Stimulated activated CD4-positive, alpha-beta T cell treated with anti-CD3 and anti-CD28 coated beads, Interleukin-2, amount 100 ng/mL, for 4 hours (primary cell): ENCODE measurements at places on chromosomes 13 and 19.
A peak's percentile ranks its signal among the peaks of the same experiment; 100 is the strongest.

GRCh38 chr19:48635966-48636858 is 967 bp downstream of the DBP start:
- DNase-seq, result no peak

DNA sequence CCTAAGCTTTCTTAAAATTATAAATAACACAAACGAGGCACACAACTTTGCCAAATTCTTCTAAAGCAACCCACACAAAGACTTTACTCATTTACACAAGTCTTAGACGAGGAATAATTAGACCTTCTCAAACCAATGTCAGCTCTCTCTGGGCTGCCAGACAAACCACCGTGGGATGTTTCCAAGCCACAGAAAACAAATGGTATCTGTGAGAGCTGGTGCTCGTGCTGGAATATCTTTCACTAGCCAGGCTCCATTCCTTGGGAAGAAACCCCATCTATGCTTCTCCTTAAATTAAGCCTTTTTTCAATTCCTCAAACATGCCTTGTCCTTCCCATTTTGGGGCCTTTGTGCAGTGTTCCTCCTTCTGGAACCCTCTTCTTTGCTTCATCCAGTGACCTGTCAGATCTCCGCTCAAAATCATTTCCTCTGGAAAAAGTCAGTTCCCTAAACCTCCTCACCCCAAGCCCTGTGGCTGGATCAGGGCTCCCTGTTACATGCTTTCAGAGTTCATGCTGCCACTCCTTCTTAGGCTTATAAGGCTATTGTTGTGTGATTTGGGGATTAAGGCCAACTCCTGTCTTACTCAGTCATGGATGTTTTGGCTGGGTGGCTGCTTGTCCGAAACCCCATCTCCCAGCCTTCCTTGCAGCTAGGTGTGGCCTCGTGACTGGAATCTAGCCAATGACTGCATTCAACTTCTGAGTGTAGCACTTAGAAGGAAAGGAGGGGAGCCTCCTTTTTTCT is 64.2 kb upstream of the GTF2F2 start:
- DNase-seq, result no peak

DNA sequence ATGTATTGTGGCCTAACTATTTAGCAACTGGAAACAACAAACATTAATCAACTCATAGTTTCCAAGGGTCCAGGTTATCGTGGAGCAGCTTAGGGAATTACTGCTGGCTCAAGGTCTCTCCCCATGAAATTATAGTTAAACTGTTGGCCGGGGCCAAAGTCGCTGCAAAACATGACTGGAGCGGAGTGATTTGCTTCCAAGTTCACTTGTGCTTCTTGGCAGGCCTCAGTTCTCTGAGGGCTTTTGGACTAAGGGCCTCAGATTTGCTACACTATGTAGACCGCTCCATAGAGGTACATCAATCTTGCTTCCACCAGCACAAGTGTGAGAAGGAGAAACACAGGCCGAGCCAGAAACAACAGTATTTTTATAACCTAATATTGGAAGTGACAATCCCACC is 9.4 kb upstream of the KBTBD7 start:
- DNase-seq, result no peak

GRCh38 chr19:33175886-33176669 is 18.1 kb upstream of the LRP3 start:
- no peak for DNase-seq

DNA sequence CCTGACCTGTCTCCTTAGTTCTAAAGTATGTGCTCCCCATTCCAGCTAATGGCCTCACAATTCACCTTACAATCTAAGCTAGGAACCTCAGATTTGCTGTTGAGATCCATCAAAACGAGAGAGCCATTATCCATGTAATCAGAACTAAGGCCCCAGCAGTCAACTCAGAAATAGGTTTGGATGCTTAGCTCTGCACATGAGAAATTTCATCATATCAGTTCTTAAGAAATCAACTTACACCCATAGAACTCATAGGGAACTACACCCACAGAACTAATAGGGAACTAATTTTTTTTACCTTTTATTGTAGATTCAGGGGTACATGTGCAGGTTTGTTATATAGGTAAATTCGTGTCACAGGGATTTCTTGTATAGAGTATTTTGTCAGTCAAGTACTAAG is 28.7 kb downstream of the CYSLTR2 start:
- no peak for DNase-seq

DNA sequence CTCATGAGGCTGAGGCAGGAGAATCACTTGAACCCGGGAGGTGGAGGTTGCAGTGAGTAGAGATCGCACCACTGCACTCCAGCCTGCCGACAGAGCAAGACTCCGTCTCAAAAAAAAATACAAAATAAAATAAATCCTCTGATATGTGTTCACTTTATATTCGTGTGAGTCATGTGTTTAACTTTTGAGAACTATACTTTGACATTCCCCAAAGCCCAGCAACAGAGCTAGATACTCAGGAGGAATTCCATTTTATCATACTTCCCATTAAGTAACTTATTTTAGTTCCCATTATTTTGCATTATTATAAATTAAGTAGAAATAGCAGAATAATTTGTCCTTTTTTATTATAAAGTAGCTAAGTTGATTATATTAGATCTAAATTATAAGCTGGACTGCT is 3.3 kb upstream of the CHAMP1 start:
- DNase-seq, result no peak

DNA sequence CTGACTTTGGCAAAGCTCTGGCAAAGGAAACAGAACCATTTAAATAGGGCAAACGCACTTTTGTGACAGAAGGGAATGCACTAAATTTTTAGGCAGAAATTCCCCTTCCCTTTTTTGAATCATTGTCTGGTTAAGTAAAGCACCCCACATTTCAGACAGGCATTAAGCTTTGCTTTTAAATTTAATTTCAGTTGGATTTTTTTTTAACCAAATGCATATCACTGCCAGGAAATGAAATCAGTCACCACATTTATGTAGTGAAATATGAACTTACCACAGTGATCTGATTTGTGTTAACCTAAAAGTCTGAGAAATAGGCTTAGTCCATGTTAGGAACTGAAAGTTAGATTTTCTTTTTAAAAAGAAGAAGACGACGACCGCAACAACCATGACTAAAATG is 10.8 kb downstream of the GPR183 start:
- DNase-seq, result no peak

GRCh38 chr13:25990801-25991200 is 61.0 kb downstream of the SHISA2 start:
- no peak for DNase-seq

- no peak for DNase-seq
Measured at GRCh38 chr19:6577476-6578125, 13.3 kb downstream of the CD70 start.

DNA sequence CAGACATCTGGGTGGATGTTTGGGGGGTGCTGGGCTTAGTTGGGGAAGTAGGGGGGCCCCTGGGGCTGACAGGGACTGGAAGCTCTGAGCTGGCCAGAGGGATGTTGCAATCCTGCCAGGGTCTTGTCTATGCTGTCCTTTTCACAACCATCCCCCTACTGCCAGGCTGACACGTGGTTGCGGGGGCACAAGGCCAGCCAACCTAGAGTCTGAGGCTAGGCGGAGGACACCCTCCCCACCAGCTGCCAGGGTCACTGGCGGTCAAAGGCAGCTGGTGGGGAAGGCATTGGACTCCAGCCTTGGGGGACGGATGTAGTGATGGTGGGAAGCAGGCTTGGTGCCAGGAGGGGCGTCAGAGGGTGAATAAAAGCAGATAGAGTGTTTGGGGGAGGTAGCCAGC is 1.6 kb upstream of the APOC1 start:
- DNase-seq, result no peak

GRCh38 chr13:112249644-112250610 is 126.2 kb upstream of the SPACA7 start:
- DNase-seq, result no peak

- DNase-seq, result no peak
Measured at GRCh38 chr19:36013280-36014011, 567 bp downstream of the ALKBH6 start.

GRCh38 chr13:39623466-39623865 is 20.5 kb upstream of the LHFPL6 start:
- DNase-seq, result no peak

DNA sequence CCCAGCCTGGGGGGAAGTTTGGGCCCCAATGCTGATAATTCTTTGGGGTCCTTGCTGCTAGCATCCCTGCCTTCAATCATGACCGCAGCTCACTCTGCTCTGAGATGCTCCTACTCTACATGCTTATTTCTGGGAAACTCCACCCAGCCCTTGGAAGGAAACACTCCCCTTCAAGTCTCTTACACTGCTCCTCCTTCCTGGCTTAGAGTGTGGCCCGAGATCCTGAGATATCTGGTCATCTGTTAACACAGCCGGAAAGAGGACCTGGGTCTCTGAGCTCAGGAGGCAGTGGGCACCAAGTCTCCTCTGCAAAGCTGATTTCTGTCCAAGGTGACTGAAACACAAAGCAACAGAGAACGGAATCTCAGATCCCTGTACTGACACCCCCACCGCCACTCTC is 33.0 kb downstream of the CYP4F2 start:
- no peak for DNase-seq

GRCh38 chr13:101979825-101980224 is 422.0 kb downstream of the FGF14 start:
- DNase-seq, result no peak

DNA sequence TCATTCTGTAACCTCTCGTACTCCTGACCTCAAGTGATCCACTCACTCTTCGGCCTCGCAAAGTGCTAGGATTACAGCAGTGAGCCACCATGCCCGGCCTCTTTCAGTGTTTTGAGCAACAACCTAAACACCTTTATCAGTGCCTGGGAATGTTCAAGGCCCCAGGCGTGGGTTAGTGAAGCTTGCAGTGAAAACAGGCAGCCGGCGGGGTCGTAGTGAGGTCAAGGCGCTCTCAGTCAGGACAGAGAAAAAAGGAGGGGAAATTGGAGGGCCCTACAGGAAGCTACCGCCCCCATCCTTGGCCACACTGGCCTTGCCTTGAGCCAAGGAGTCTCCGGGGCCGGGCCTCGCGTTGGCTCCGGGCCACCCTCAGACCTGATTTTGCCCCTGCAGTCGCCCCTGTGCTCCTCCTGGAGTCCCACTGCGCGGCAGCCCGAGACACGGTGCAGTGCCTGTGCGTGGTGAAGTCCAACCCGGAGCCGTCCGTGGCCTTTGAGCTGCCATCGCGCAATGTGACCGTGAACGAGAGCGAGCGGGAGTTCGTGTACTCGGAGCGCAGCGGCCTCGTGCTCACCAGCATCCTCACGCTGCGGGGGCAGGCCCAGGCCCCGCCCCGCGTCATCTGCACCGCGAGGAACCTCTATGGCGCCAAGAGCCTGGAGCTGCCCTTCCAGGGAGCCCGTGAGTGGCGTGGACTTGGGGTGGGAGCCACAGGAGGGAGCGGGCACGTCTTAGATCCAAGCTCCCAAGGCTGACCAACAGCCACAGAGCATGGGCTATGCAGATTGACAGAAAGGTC is 17.7 kb downstream of the MAG start:
- no peak for DNase-seq

- no peak for DNase-seq
Measured at GRCh38 chr19:3698974-3699740, 1.1 kb downstream of the PIP5K1C start.

DNA sequence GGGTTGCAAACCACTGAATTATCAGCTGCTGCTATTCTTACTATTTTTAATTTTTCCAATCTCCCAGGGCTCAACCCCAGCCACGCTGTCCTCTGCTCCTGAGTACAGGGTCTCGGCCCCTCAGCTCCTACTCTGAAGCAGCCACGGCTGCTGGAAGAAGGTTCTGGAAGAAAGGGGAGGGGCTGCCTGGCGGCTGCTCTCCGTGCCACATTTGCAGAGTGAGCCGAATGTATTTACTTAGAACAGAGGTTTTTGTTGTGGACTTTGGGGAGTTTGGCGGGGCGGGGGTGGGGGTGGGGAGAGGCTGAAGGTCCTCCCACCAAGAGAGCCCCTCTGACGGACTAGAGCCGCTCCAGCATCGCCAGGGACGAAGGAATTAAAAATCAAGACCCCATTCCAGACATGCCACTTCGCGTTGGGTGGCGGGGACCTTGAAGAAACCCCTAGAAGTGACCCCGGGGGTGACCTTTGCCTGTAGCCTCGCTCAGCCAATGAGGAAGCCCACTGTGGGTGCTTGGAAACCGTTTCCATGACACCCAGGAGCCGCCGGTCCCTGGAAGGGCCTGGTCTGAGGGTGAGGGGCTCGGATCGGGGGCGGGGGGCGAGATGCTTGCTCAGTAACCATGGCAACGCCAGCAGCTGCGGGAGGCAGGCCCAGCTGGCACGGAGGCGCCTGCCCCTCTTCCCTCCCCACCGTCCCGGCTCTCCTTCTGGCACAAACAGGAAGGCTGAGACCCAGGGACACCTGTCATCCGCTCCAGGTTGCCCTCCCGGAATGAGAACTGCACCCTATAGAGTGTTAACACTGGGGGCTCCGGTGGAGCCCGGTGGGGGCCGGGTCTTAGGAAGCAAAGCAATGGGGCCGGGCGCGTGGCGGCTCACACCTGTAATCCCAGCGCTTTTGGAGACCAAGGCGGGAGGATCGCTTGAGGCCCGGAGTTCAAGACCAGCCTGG is 54.2 kb upstream of the PTPRS start:
- no peak for DNase-seq

DNA sequence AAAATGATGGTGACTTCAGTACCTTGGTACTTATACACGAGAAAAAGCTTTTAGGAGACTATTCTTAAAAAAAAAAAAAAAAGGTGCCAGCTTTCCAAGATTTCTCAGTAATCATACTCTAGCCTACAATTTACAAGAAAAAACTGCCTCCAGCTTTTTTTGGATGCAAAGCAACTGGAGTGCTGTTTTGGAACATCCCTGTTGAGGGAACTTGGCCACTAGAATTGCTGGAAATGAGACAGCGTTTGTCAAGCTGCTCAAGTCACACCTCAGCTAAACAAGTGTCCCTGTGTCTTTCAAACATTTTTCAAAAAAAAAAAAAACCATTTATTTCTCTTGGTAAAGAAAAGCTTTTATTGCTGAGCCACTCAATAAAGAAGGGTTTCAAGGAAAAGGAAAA is 413.1 kb upstream of the ARGLU1 start:
- no peak for DNase-seq

DNA sequence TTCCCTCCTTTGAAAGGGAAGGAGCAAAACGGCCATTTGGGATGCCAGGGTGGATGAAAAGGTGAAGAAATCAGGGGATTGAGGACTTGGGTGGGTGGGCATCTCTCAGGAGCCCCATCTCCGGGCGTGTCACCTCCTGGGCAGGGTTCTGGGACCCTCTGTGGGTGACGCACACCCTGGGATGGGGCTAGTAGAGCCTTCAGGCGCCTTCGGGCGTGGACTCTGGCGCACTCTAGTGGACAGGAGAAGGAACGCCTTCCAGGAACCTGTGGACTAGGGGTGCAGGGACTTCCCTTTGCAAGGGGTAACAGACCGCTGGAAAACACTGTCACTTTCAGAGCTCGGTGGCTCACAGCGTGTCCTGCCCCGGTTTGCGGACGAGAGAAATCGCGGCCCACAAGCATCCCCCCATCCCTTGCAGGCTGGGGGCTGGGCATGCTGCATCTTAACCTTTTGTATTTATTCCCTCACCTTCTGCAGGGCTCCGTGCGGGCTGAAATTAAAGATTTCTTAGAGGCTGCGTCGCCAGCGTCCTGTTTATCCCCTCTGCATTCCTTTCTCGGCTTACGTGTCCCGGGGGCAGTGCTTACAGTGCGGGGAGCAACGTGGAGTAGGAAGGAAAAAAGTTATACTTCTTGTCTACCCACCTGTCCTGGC is 15.2 kb upstream of the S1PR4 start:
- peak; percentile 69 for DNase-seq

GRCh38 chr19:50565984-50566903 is 2.0 kb downstream of the LRRC4B start:
- peak; percentile 45 for DNase-seq
